GM12878 (cell line): ENCODE measurements at places on chromosomes 1 and 21. TPM values are rescaled to one million over a fixed set of nuclear protein-coding genes. Genes with fewer than 3 reads are reported as not detected.

The DCST1 gene
- not detected in 2 replicates for polyA plus RNA-seq

The RGL1 gene
- polyA plus RNA-seq, result 20.5 and 20.9 TPM in 2 replicates

The RGSL1 gene
- not detected in 2 replicates for polyA plus RNA-seq

The FBLIM1 gene
- 0.44 TPM in 1 of 2 replicates, not detected in the other for polyA plus RNA-seq

The CACNA1S gene
- 0.03 TPM in 1 of 2 replicates, not detected in the other for polyA plus RNA-seq
